CD4-positive, alpha-beta T cell treated with Interleukin-2 at 100 ng/mL for 4 hours (primary cell): ENCODE measurements at places on chromosomes 4 and X.
A peak's percentile ranks its signal among the peaks of the same experiment; 100 is the strongest.

- no peak for DNase-seq
Measured at GRCh38 chrX:18194688-18195087, 26.0 kb downstream of the BEND2 start.

- DNase-seq = no peak
Measured at GRCh38 chr4:647481-647880, 22.1 kb downstream of the PDE6B start.

DNA sequence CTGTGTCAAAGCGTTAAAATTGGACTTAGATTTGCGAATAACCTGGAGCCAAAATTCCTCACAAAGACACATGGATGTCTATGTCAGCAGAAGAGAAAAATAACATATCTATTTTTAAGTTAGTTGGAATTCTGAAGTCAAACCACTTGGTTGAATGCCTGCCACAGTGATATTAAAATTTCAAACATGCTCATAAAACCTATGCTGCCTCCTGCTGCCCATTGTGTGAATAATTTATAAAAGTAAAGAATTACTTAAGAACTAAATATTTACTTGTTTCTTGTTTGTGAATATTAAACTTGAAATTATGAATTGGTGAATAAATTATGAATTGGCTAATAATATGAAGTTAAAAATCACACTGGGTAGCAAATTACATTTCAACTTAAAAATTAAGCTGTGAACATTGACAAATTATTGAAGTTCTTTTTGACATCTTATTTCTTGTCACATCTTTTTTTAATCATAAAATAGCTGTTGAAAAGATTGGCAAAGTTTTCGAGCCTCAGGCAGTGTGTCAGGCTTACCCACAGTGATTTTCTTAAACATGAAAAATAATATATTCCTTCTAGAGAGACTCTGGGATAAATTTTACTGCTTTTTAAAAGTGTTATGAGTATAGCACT, 35.4 kb downstream of the FABP2 start:
- peak; percentile 63 for DNase-seq

- DNase-seq = no peak
Measured at GRCh38 chr4:87112063-87112462, 108.4 kb downstream of the KLHL8 start.
